Activated CD4-positive, CD25-positive, alpha-beta regulatory T cell (primary cell): ENCODE measurements at places on chromosomes 5 and 9.

DNA sequence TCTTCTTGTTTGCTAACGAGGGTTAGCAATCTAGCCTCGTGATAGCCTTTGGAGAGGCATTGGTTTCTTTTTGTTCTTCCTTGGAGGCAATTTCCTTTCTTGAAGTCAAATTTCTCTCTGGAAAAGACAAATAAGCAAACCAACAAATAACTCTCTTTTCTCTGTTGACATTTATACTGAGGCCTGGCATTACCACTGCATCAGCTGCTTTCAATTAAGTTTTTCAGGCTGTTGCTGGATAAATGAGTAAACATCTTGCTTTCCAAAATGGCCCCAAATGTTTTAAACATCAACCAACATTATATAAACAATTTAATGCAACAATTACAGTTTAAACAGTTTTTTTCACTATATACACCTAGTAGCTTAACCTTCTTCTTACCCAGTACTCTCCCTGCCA lies 264.4 kb downstream of the HTR1A start:
- no peak for DNase-seq

- DNase-seq, result no peak
Measured at GRCh38 chr9:31034311-31034710, 1350.1 kb upstream of the ACO1 start.

GRCh38 chr9:9792144-9792857 lies 820.5 kb downstream of the PTPRD start:
- no peak for DNase-seq

- DNase-seq, result no peak
Measured at GRCh38 chr5:159212657-159213462, 3.5 kb upstream of the RNF145 start.

DNA sequence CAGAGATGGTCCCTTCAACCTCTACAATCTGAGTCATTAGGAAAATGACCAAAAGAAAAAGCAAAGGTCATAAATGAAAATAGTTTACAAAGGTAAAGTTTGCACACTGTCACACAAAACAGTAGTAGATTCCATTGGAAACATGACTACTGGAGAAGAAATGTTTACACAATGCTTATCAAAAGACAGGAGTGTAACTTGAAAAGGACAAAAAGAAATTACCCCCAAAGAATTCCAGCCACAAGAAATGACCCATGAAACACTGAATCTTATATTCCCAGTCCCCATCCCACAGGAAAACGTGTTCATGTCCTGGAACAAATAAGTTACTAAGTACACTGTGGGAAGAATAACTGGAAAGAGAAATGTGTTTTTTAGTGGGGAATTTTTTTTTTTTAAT lies 385.1 kb downstream of the SEMA5A start:
- no peak for DNase-seq

GRCh38 chr5:149745212-149745942 lies 15.3 kb downstream of the PPARGC1B start:
- no peak for DNase-seq

GRCh38 chr5:117425163-117425562 lies 850.5 kb upstream of the SEMA6A start:
- DNase-seq, result no peak

- no peak for DNase-seq
Measured at GRCh38 chr5:168215646-168216045, 75.8 kb upstream of the WWC1 start.

DNA sequence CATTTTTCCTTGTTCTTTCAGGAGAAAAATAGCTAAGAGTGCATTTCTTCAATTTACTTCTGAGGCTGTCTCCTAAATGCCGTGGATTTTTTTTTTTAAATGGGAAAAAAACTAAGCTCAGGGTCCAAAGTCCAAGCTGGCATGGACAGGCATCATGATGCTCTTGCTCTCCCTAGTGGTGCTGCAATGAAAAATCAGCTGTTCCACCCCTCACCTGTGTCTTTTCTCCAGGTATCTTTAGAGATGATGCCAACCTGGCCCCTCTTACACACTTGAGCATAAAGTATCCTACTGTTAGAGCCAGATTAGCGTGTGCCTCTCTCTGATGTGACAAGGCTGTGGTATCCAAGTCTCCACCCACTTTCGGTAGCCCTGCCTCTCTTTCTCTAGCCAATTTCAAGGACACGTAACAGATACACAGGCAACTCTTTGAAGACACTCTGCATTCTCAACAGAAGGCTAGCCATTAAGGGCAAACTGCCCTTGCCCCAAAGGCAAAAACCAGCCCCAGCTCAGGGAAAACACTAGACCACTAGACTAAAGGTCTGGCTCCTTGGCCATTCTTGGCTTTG lies 208.8 kb downstream of the SAXO1 start:
- DNase-seq, result no peak

DNA sequence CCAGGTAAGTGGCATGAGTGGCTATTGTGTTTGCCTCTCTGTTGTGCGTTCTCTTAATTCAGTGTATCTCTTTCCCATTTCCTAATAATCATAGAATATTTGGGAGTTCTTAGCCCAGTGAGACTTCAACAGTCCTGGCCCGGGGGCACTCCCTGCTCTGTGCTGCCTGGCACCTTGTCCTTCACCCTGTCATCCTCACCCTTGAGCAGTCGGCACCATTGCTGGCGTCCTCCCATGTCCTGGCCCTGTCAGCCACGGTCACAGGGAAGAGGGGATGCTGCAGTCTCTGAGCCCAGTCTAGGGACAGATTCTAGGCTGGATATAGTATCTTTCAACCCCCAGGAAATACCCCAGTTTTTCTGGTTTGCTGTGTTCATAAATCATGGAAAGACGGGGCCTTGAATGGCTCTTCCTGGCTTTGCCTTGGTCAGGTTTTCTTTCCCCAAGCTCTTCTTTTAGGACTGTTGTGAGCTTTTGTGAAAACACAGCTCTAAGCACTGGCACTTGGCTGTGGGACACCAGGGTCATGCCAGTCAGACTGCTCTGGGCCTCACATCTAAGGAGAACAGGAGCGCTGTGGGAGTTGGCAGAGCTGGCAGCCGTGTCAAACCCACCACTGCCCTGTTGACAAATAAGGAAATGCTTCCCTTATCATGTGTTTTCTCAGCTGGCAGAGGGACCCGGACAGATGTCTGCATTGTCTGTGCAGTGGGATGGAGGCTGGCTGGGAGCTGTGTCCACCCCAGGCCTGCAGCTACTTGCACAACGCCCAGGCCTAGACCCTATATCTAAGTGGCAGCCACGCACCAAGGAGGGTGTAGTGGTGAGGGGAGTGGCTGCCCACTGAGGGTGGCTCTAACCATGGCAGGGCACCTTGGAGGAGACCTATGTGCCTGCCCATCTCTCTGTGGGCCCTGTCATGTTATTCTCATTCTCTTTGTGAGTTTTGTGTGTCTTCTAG lies 378.6 kb downstream of the ICE1 start:
- DNase-seq, result no peak

- no peak for DNase-seq
Measured at GRCh38 chr5:42760426-42760825, 3.8 kb downstream of the CCDC152 start.

GRCh38 chr9:127572961-127573721 lies 38.9 kb upstream of the STXBP1 start:
- DNase-seq, result no peak

DNA sequence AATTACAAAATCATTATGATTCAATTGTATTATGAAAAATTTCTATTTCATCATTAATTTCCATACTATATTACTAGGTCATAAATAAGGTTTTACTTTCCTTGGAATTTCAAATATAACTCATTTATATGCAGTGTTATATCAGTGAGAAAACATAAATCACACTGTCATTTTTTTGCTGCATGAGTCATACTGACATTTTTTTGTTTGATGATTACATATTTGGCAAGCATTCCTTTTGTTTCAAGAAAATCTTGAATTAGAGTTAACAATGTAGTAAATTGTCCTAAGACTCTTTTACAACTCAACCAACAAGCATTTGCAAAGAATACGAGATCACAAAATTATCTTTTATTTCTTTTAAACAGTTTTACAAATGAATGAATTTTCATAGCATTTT lies 298.4 kb upstream of the SEMA6A start:
- DNase-seq, result no peak

- no peak for DNase-seq
Measured at GRCh38 chr9:86529496-86530275, 175.5 kb upstream of the TUT7 start.

DNA sequence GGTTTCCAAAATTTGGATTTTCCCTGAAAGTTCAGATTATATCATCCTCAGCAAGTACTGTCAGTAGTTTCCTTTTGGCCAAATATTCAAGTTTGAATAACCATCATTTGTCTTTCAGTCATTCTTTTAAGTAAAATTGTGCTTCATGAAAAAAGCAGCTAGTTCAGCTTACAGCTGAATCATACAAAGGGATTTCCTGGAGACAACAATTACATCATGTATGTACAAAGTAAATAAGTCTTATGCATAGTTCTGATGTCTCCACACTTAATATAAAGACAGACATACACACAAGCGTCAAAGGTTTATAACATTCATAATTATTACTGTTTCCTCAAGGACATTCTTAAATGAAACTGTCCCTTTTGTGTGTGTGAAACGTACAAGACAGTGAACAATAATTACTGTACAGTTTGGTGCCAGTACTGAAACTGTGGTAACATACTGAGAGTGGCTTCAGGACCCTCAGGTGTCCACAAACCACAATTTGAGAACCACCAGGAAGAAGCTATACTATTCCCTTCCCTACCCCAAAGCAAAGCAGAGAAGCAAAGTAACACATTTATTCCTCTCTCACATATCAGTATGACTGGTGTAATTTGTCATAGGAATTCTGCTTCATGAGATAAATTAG lies 746.6 kb downstream of the TAF11L14 start:
- DNase-seq, result no peak

DNA sequence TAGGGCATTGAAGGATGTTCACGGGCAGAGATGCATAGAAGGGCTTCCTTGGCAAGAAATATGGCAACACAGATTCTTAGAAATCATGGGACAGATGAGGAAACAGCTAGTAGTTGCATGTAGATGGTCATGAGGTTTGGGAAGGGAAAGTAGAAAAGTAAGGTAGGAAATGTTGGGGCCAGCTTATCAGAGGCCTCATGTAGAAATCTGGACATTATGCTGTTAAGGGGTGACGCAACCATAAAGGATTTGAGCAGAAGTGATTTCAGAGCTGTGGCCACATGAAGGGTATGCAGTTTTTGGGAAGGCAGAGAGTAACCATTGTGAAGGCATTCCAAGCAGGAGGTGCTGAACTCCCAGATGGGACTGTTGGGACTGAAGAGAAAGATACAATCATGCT lies 224.0 kb downstream of the ARHGAP26 start:
- no peak for DNase-seq

DNA sequence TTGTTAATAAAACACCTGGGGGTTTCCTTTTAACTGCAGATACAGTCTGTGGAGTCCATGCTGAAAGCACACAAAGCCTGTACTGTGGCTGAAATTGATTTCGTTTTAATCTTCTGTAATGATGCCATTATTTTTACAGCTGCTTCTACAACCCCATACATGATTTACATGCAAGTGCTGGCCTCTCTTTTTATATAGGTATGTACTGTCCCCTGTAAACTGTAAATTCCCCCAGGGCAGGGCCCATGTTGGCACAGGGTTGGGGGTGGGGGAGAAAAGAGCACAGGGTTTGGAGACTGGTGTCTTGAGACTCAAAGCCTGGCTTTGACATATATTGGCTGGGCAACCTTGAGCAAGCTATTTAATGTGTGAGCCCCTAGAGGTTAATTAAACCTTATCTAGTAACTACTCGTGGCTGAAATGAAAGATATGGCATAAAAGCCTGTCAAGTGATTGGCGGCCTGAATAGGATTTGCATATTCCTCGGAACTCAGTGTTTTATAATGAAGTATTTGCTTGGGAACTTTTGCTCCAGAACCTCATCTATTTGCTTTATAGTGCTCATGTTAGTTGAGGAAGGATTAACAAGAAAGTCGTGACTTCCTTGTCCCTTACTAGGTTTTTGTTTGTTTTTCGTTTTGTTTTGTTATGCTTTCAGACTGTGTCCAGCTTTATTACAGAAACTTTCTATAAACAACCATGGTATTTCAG lies 34.0 kb downstream of the KLF4 start:
- DNase-seq, result no peak

- no peak for DNase-seq
Measured at GRCh38 chr5:50727149-50727496, 60.7 kb downstream of the PARP8 start.

DNA sequence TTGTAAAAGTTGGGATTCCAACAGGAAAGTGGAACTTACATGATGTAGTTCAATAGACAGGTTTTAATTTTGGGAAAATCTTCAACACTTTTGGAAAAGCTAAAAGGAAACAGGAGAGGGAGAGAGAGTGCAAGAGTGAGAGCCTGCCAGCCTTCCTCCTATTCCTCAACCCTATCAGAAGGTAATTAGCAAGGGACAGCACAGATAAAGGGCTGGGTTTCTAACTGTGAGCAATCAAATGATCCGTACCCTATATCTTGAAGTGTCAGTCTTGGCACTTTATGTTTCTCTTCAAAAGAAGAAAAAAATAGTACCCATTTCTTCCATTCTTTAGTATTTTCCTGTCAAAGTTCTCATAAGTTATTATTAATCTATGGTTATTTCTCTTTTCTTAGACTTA lies 79.4 kb downstream of the FER start:
- no peak for DNase-seq

DNA sequence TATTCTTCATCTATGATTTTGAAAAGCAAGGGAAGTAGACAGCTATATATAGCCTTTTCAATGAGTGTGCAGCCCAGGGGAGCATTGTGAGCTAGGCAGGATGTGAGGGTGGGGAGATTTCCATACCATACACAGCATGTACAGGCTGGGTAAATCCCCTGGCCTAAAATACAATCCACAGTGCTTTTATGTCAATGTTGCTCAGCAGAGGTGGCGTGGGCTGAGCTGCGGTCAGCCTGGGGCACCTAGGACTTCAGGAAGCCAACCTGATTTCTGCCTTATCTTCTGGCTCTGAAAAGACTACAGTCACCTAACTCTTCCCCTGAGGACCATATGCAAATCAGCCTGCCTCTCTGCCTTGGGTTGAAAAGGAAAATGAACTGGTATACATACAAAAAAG lies 6.3 kb upstream of the GARIN3 start:
- peak; percentile 47 for DNase-seq

DNA sequence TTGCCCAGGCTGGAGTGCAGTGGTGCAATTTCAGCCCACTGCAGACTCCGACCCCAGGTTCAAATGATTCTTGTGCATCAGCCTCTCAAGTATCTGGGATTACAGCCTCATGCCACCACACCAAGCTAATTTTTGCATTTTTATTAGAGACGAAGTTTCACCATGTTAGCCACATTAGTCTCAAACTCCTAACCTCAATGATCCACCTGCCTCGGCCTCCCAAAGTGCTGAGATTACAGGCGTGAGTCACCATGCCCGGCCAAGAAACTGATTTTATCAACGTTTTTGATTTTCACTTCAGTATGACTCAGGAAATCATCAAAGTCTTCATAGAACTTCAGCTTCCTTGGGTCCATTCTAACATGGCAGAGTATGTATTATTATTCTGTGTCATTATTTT lies 125.4 kb downstream of the GABRG2 start:
- DNase-seq, result no peak
